ENCODE measurements at places on chromosomes 2 and 18. TPM values are rescaled to one million over a fixed set of nuclear protein-coding genes. Genes with fewer than 3 reads are reported as not detected.

COL4A4 gene
- total RNA-seq: 2.9 TPM

DOK6 gene
- 5.7 TPM for total RNA-seq

ST6GAL2 gene
- 7.4 TPM for total RNA-seq

TMEM17 gene
- total RNA-seq: 3.2 TPM

KLHL41 gene
- not detected for total RNA-seq

STAM2 gene
- 20.7 TPM for total RNA-seq

CFAP65 gene
- total RNA-seq: 1.7 TPM

METTL4 gene
- total RNA-seq: 17.5 TPM

FOXD4L1 gene
- not detected for total RNA-seq

BARD1 gene
- 35.1 TPM for total RNA-seq

RESP18 gene
- not detected for total RNA-seq

DNA sequence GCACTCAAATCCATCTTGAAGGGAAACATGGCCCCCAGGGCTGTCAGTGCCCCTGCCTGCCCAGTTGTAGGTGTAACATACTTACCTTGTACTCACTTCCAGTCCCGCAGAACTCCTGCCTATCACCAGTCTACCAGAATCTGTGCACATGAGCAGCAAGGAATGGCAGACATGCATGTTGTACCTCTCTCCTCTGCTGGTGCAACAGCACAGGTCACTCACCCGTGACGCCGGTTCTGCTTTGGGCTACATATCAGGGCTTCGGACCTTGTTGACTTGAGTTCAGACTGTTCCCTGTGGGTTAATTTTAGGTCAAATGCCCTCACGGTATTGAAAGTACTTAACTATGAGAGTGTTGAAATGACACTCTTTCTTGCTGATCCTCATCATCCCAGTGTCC lies 215.7 kb downstream of the TPGS2 start:
- H3K4me1 ChIP-seq: peaks cover 25% of the 10 kb centered on the region
- no peaks in the 10 kb centered on the region for H3K27me3 ChIP-seq
- DNase-seq: peak; percentile 17
- H3K27ac ChIP-seq: no peak overlapping the region

DNA sequence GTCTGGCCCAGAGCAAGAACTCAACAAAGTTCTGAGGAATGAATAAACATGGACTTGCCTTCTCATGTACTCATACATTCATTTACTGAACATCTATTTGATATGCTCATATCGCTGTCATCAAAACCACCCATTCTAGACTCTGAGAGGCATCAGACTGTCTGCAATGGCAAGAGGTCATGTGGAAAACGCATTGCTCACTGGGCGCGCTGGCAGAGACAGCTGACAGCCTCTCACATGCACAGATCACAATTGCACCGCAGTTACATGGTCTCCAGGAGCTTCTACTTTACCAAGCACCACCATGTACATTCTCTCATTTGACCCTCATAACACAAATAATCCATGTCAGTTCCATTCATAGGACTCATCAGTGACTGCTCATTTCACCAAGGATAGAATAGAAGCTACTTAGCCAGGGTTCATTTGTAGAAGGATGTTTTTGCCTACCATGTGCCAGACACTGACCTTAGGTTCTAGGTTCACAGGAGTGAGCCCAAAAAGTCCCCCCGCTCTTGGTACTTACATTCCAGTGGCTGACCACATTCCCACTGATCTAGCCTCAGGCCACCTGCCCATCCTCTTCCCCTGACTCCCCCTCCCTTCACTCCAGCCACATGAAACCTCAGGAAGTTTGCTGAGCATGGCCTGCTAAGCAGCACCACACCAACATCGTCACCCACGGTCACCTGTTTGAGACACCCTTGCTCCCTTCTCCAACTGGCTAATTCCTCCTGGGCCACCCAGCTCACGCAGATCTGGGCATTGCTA lies 6.1 kb downstream of the FAM124B start:
- H3K4me1 ChIP-seq: no peaks in the 10 kb centered on the region
- no peak overlapping the region for H3K4me3 ChIP-seq
- no peak for DNase-seq
- no peaks in the 10 kb centered on the region for H3K36me3 ChIP-seq

DNA sequence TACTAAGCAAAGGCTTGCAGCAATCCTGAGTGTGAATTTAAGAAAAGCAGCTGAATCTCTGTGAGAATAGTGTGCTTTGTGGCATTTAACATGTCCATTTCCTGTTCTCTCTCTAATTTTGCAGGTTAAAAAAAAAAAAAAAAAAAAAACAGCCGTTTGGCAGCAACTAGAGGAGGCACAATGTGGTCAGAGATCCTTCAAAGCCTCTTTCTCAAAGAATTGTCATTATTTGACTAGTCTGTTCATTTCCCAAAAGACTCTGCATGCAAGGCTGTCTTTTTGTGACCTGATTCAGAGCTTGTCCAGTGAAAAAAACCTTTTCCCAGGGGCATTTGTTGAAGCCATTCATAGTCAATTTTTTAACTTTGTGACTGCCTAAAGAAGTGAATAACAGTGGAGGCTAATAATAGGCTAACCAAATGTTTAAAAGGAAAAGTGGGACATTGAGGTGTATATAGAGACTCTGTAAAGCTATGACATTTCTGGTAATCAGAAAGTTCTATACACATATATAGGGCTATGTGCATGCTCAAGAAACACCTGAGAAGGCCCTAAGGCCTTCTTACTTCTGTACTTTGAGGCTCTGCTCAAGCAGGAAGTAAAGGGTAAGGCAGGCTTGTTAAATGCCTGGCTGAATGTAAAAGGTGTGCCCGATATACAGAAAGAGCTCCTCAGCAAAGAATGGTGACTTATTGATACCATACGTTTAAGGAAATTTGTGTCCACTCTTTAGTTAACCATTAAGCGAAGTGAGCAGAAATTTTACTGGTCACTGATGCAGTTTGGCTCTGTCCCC lies 289.6 kb upstream of the RAB6C start:
- H3K27ac ChIP-seq: no peak overlapping the region
- DNase-seq: no peak
- H3K27me3 ChIP-seq: no peaks in the 10 kb centered on the region
- H3K36me3 ChIP-seq: no peaks in the 10 kb centered on the region
- no peaks in the 10 kb centered on the region for H3K4me1 ChIP-seq
- H3K4me3 ChIP-seq: no peak overlapping the region

- H3K4me1 ChIP-seq: no peaks in the 10 kb centered on the region
- H3K27ac ChIP-seq: no peak overlapping the region
- H3K4me3 ChIP-seq: no peak overlapping the region
- no peaks in the 10 kb centered on the region for H3K36me3 ChIP-seq
- no peak for DNase-seq
These were observed 31.1 kb downstream of the EFR3B start for GRCh38 chr2:25073025-25073424.

DNA sequence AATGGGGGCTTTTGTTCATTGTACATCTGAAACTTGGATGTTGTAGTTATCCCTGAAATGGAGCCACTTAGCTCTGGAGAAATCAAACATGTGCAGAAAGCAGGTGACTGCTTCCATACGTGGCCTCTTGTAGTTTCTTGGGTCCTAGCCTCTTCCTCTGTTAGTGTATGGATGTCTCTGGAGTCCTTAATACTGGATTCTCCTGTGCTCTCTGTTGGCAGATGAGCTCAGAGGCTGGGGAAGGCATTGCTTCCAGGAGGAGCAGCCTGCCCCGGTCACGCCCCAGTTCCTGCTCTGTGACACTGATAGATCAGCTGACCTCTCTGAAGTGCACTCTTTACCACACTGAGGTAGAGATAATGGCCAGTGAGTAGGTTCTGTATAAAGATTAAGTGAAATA lies 176.2 kb downstream of the LDLRAD4 start:
- no peak overlapping the region for H3K4me3 ChIP-seq
- no peaks in the 10 kb centered on the region for H3K36me3 ChIP-seq
- H3K27ac ChIP-seq: no peak overlapping the region
- H3K4me1 ChIP-seq: peaks cover 6% of the 10 kb centered on the region

DNA sequence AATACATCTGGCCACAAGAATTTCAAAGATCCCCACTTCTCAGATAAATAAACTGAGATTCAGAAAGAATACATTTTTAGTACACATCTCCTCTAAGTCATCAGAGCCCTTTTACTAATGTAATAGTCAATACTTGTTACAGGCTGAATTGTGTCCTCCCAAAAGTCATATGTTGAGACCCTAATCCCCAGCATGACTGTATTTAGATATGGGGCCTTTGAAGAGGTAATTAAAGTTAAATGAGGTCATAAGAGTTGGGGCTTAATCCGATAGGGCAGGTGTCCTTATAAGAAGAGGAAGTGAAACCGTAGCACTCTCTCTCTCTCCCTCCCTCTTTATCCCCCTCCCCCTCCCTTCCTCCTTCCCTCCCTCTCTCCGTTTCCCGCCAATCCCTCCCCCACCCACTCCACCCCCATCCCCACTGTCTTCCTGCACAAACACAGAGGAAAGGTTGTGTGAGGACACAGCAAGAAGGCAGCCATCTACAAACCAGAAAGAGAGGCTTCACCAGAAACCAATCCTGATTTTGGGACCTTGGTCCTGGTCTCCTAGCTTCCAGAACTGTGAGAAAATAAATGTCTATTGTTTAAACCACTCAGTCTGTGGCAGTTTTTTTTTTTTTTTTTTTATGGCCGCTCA lies 66.6 kb upstream of the ZNF397 start:
- H3K4me1 ChIP-seq: no peaks in the 10 kb centered on the region
- DNase-seq: no peak
- H3K27ac ChIP-seq: no peak overlapping the region
- H3K36me3 ChIP-seq: no peaks in the 10 kb centered on the region
- no peaks in the 10 kb centered on the region for H3K27me3 ChIP-seq

DNA sequence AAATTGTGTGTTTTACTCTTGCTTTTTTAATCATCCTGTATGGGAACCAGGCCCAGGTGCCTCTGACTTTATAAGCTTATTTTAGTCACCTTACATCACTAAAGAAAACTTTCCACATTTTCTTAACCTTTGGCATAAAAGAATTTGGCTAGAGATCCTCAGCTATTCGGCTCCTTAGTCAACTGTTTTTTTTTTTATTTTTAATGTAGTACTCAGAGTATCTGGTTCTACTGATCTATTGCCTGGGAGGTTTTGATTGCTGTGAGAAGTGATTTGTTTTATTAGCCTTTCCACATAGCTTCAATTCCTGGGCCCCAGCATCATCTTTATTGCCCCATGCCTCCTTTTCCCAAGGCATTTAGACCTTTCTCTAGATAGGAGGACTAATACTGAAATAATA lies 121.0 kb downstream of the MYO1B start:
- H3K36me3 ChIP-seq: peaks cover 97% of the 10 kb centered on the region
- H3K4me1 ChIP-seq: peaks cover 6% of the 10 kb centered on the region
- no peak for DNase-seq
- no peaks in the 10 kb centered on the region for H3K27me3 ChIP-seq
- H3K4me3 ChIP-seq: no peak overlapping the region

DNA sequence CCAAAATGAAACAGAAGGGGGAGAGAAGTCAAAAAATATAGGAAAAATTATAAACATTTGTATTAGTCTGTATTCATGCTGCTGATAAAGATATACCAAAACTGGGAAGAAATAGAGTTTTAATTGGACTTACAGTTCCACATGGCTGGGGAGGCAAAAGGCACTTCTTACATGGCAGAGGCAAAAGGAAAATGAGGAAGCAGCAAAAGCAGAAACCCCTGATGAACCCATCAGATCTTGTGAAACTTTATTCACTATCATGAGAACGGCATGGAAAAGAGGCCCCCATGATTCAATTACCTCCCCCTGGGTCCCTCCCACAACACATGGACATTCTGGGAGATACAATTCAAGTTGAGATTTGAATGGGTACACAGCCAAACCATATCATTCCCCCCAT lies 79.1 kb downstream of the ZRANB3 start:
- no peaks in the 10 kb centered on the region for H3K27me3 ChIP-seq
- H3K36me3 ChIP-seq: no peaks in the 10 kb centered on the region
- H3K4me3 ChIP-seq: no peak overlapping the region
- no peak for DNase-seq

GRCh38 chr2:15846626-15847025 lies 93.7 kb upstream of the MYCN start:
- H3K4me3 ChIP-seq: no peak overlapping the region
- no peak overlapping the region for H3K27ac ChIP-seq
- DNase-seq: no peak

DNA sequence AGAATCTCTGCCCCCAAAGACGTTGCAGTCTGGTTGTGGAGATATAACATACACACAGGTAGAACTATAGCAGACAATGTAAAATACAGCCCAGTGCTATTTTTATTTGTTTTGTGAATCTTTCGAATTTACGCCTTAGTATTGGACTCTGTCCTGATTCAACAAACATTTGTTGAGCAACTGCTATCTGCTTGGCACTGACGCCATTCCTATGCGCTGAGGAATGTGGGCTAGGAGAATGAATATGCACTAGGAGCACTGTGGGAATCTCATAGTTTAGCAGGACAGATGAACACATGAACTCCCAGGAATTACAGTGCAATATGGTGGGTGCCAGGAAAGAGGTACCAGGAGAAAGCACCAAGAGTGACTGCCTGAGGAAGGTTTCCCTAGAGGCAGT lies 181.7 kb upstream of the SIX3 start:
- H3K36me3 ChIP-seq: peaks cover 8% of the 10 kb centered on the region
- no peak overlapping the region for H3K4me3 ChIP-seq
- peaks cover 3% of the 10 kb centered on the region for H3K4me1 ChIP-seq

GRCh38 chr2:70656421-70657010 lies 102.9 kb upstream of the TGFA start:
- DNase-seq: peak; percentile 42
- H3K4me3 ChIP-seq: no peak overlapping the region
- H3K27ac ChIP-seq: no peak overlapping the region
- no peaks in the 10 kb centered on the region for H3K36me3 ChIP-seq
- H3K4me1 ChIP-seq: no peaks in the 10 kb centered on the region

DNA sequence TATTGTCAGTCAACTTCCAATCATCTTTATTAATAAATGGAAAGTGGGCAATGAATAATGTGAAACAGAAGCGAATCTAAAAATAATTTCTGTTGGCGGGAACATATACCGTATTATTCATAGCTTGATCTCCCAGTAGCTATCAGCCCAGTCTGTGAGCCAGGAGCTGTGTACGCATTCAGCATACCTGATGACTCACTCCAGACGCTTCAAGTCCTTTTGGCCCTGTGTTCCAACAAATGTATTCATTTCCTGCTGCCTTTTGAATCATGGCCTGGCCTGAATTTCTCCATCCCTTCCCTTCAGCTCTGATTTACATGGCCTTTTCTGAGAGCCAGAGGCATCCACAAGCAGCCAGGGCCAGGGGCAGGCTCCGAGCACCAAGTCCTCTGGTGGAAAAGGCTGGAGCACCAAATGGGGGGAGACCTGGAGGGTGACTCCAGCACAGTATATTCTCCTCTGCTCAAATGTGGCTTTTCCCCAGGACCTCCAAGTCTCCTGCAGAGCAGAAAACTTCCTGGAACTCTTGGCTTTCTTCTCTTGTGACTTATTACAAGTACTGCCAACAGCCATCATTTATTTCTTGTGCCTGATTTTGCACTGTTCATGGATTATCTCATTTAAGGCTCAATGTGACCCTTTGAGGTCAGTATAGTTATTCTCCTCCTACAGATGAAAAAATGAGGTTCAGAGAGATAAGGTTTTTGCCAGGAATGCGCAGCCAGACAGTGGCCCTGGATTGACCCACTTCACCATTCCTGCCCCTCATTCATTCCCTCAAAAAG lies 108.7 kb downstream of the EN1 start:
- no peaks in the 10 kb centered on the region for H3K4me1 ChIP-seq
- no peaks in the 10 kb centered on the region for H3K27me3 ChIP-seq
- peak; percentile 54 for DNase-seq
- no peak overlapping the region for H3K27ac ChIP-seq
